Endothelial cell (in vitro differentiated cells): ENCODE measurements at places on chromosomes 2 and 18. TPM values are rescaled to one million over a fixed set of nuclear protein-coding genes. Genes with fewer than 3 reads are reported as not detected.

DNA sequence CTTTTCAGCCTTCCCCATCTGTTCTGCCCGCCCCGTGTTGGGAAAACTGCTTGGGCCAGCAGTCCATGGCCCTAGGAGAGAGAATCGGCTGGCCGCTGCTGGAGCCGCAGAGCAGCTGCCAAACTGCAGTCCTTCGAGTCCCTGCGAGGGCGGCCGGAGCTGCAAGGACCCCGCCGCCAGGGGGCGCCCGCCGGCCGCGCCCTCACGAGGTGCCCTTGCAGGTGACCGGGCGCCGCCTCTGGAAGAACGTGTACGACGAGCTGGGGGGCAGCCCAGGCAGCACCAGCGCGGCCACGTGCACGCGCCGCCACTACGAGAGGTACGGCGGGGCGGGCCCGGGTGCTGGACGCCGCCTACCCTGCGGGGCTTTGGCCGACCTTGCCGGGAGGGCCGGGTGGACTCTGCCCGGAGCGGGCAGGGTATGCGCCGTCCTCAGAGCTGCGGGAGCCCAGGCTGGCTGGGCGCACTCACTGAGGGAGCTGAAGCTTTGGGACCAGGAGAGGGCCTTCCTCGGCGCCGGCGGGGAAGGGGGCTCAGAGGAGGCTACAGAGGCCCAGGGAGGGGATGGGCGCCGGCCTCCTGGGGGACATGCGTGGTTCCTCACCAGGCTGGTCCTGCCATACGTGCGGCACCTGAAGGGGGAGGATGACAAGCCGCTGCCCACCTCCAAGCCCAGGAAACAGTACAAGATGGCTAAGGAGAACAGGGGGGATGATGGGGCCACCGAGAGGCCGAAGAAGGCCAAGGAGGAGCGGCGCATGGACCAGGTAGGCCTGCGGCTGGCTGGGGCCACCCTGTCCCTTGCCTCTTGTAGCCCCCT is 13.6 kb downstream of the ARID5A start:
- peaks cover 9% of the 10 kb centered on the region for H3K27me3 ChIP-seq
- no peaks in the 10 kb centered on the region for H3K4me1 ChIP-seq
- H3K4me3 ChIP-seq = no peak overlapping the region
- no peak overlapping the region for H3K27ac ChIP-seq

- H3K36me3 ChIP-seq = peaks cover 48% of the 10 kb centered on the region
- H3K4me1 ChIP-seq = peaks cover 2% of the 10 kb centered on the region
- DNase-seq = no peak
Observed at GRCh38 chr2:231810905-231811304, 24.7 kb downstream of the COPS7B start.

GRCh38 chr2:43184339-43184895 is 42.0 kb downstream of the ZFP36L2 start:
- H3K4me3 ChIP-seq = no peak overlapping the region
- no peak overlapping the region for H3K27ac ChIP-seq
- DNase-seq = no peak

DNA sequence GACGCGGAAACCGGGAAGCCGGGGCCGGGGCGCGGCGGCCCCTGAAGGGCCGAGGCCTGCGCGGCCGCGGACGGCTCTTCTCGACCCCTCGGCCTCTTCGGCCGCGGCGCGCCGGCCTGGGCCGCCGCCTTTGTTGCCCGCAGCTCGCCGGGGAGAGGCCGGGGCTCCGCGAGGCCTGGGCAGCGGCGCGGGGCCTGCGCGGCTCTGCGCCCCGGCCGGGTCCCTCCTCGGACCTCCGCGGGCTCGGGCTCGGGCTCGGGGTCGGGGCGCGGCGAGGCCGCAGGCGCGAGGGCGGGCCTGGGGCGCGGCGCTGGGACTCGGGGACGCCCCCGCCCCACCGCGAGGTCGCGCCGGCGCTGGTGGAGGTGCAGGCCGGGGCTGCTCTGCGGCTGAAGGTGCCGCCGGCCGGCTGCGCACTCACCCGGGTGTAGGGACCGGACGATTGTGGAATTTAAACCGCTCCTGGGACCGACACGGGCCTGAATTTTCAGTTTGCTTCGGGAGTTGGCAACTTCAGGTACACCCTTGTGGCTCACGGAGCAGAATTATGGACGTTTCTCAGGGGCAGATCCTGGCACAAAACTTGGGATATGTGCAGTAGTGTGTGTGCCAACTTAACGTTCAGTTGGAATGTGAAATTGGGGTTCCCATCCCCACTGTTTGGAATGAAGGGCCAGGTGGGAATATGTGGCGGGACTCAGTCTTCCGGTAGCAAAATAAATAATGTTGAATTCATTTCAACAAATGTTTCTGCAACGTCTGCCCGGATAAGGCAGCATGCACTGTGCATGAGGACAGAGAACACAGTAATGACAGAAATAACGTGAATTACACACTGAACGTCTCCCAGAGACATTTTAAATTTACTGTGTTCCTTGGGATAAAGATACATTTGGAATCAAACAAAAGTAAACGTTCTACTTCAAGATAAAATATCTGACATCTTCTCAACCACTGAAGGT is 787 bp downstream of the SOCS6 start:
- peak; percentile 58 for DNase-seq
- H3K27me3 ChIP-seq = peaks cover 6% of the 10 kb centered on the region
- H3K27ac ChIP-seq = peak overlapping the region; percentile 80
- peaks cover 31% of the 10 kb centered on the region for H3K4me1 ChIP-seq
- H3K36me3 ChIP-seq = peaks cover 4% of the 10 kb centered on the region
- peak overlapping the region; percentile 94 for H3K4me3 ChIP-seq

The RAX gene
- total RNA-seq = not detected

The GCG gene
- not detected for total RNA-seq

GRCh38 chr2:186590759-186591505 is 1.1 kb downstream of the ITGAV start:
- H3K27ac ChIP-seq = peak overlapping the region; percentile 94
- H3K4me3 ChIP-seq = peak overlapping the region; percentile 98
- peaks cover 6% of the 10 kb centered on the region for H3K36me3 ChIP-seq
- peaks cover 9% of the 10 kb centered on the region for H3K27me3 ChIP-seq
- DNase-seq = no peak

DNA sequence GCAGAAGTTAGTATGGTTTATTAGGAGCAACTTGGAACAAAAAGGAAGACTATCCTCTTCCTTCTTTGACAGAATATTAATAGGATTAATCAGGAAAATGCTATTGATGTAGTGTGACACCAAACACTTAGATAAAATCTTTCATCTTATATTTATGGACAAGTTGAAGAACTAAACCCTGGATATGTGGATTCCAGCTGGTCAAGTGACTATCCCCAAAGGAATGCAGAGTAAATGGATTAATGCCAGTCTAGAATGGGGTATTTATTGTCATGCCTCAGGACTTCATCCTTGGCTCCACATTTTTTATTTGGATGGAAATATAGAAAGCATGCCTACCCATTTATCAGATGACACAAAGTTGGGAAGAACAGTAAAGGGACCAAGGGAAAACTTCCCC is 124.0 kb upstream of the TTC39C start:
- H3K4me1 ChIP-seq = peaks cover 10% of the 10 kb centered on the region
- peaks cover 5% of the 10 kb centered on the region for H3K36me3 ChIP-seq
- H3K27me3 ChIP-seq = no peaks in the 10 kb centered on the region
- no peak overlapping the region for H3K4me3 ChIP-seq
- no peak overlapping the region for H3K27ac ChIP-seq

DNA sequence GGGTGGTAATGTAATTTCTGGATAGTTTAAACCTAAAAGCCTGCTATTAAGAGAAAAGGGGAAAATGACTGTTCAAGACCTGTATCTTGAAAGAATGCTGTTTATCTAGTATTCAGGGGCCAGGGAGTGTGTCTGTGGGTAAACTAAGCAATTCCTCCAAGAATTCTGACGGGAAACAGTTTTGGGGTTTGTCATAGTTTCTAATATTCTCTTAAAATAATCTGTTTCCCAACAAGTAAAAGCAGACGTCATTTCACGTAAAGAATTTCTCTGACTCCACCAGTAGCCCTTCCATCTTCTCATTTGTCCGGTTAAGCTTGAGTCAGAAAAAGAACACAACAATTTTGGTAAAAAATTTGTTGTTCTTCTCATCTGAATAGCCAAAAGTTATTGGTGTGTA is 232.1 kb upstream of the EPAS1 start:
- DNase-seq = no peak
- no peak overlapping the region for H3K27ac ChIP-seq
- H3K27me3 ChIP-seq = peaks cover 2% of the 10 kb centered on the region
- H3K4me1 ChIP-seq = peaks cover 17% of the 10 kb centered on the region
- H3K36me3 ChIP-seq = no peaks in the 10 kb centered on the region

The NT5DC4 gene
- not detected for total RNA-seq

DNA sequence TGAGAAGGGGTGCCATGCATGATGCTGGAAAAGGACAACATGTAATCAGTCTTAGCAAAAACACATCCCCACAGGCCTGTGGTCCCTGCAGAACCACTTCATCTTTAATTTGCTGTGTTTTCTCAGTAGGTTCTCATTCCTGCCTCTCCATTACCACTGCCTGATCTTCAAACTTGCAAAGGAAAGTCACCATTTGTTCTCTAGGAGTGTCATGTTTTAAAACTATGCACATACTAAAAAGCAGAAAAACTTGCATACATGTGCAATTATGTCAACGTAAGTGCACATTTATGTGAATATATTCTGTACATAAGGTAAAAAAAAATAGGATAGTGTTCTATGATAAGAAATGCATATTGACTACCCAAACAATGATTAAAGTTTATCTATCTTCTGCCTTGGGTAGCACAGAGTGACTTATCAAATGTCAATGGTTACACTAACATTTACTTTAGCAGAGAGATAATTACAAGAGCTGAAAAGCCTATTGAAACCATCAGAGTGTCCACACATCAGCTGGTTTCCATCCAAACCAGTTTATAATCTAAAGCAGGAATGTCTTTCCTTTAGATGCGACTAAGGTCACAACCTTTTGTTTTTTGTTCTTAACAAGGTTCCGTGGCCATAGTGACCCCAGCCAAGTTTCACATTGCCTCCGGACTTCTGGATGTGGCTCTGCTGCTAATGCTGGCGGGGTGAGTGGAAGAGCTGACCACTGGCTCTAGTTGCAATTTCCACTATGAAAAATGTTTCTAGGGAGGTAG is 58.7 kb upstream of the RMDN2 start:
- no peaks in the 10 kb centered on the region for H3K4me1 ChIP-seq
- H3K27ac ChIP-seq = no peak overlapping the region
- H3K36me3 ChIP-seq = no peaks in the 10 kb centered on the region
- no peak overlapping the region for H3K4me3 ChIP-seq

The FBXO15 gene
- 5.4 TPM for total RNA-seq

The PDIA6 gene
- total RNA-seq = 292 TPM

The APLF gene
- total RNA-seq = 12.9 TPM
